GM23338 (cell line): ENCODE measurements at places on chromosomes 2 and 18. TPM values are rescaled to one million over a fixed set of nuclear protein-coding genes. Genes with fewer than 3 reads are reported as not detected.

RNF25 gene
- 22.2 and 26.8 TPM in 2 replicates for polyA plus RNA-seq

CCDC74A gene
- 15.9 and 16.5 TPM in 2 replicates for polyA plus RNA-seq

RND3 gene
- polyA plus RNA-seq: 42.3 and 48.2 TPM in 2 replicates

UGGT1 gene
- 11.5 and 17.1 TPM in 2 replicates for polyA plus RNA-seq

PCARE gene
- polyA plus RNA-seq: not detected in 2 replicates

GAREM2 gene
- 3.8 and 4.1 TPM in 2 replicates for polyA plus RNA-seq

AQP12B gene
- polyA plus RNA-seq: not detected in 2 replicates

FAM161A gene
- polyA plus RNA-seq: 24.8 and 27.4 TPM in 2 replicates

GTF2A1L gene
- polyA plus RNA-seq: 0.65 and 0.85 TPM in 2 replicates

PLA2R1 gene
- 0.37 and 0.57 TPM in 2 replicates for polyA plus RNA-seq

ARMC9 gene
- 24.4 and 29.2 TPM in 2 replicates for polyA plus RNA-seq

CXCR1 gene
- polyA plus RNA-seq: not detected in 2 replicates

IL36G gene
- not detected in 2 replicates for polyA plus RNA-seq

ECEL1 gene
- polyA plus RNA-seq: 6.7 and 9.3 TPM in 2 replicates

CNDP1 gene
- 0.11 TPM in 1 of 2 replicates, not detected in the other for polyA plus RNA-seq

EHD3 gene
- polyA plus RNA-seq: 2.8 and 3.3 TPM in 2 replicates

NR4A2 gene
- 0.56 and 0.71 TPM in 2 replicates for polyA plus RNA-seq

LIMS1 gene
- polyA plus RNA-seq: 28.6 and 32.4 TPM in 2 replicates

ARHGAP15 gene
- 0.26 TPM in 1 of 2 replicates, not detected in the other for polyA plus RNA-seq

NHEJ1 gene
- 16.5 and 19.6 TPM in 2 replicates for polyA plus RNA-seq

CNRIP1 gene
- 5.2 and 5.9 TPM in 2 replicates for polyA plus RNA-seq

L3MBTL4 gene
- 0.48 and 0.77 TPM in 2 replicates for polyA plus RNA-seq

HTR2B gene
- 0.16 and 0.47 TPM in 2 replicates for polyA plus RNA-seq

STPG4 gene
- not detected in 2 replicates for polyA plus RNA-seq

LAPTM4A gene
- 199 and 214 TPM in 2 replicates for polyA plus RNA-seq

CNOT9 gene
- 51.8 and 55.3 TPM in 2 replicates for polyA plus RNA-seq

PLEK gene
- polyA plus RNA-seq: 0.06 and 0.12 TPM in 2 replicates

CDH2 gene
- polyA plus RNA-seq: 14.7 and 15.2 TPM in 2 replicates

CRYBA2 gene
- not detected in 2 replicates for polyA plus RNA-seq

ANKRD39 gene
- 32.0 and 33.8 TPM in 2 replicates for polyA plus RNA-seq

LRRTM1 gene
- 0.34 and 0.47 TPM in 2 replicates for polyA plus RNA-seq

HOXD3 gene
- not detected in 2 replicates for polyA plus RNA-seq

COL3A1 gene
- polyA plus RNA-seq: 0.31 TPM in 2 replicates

ACADL gene
- 0.37 and 0.68 TPM in 2 replicates for polyA plus RNA-seq

CROCC2 gene
- polyA plus RNA-seq: not detected in 2 replicates

CCDC102B gene
- polyA plus RNA-seq: 2.1 and 3.4 TPM in 2 replicates

CAVIN2 gene
- 0.15 TPM in 1 of 2 replicates, not detected in the other for polyA plus RNA-seq

ARHGAP28 gene
- polyA plus RNA-seq: 2.8 and 2.9 TPM in 2 replicates

OR6B2 gene
- not detected in 2 replicates for polyA plus RNA-seq

PKDCC gene
- polyA plus RNA-seq: 7.0 and 9.3 TPM in 2 replicates

ALPG gene
- polyA plus RNA-seq: 0.89 and 1.4 TPM in 2 replicates

UPP2 gene
- not detected in 2 replicates for polyA plus RNA-seq
